ENCODE measurements at places on chromosomes 4 and X.

GRCh38 chr4:153439831-153440230 is 26.3 kb upstream of the TMEM131L start:
- no peak for DNase-seq

DNA sequence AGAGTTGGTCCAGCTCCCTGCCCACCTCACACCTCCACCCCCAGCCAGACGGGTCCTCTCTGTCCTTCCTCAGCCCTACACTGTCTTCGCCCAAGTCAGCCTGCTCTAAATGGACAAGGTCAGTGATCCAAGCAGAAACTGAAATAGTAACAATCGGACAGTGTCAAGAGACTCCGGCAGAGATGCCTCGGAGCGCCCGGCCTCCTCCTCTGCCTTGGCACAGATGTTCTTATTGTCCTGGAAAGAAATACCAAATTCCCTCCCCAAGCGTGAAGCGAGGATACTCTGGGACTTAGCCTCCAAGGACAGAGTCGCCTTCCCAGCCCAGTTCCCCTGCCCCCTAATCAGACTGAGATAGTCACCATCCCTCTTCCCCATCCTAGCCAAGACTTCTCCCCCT is 28.5 kb downstream of the UTP14A start:
- no peak for DNase-seq

- DNase-seq: no peak
These were observed 126.1 kb downstream of the GPC3 start for GRCh38 chrX:133859336-133859735.

DNA sequence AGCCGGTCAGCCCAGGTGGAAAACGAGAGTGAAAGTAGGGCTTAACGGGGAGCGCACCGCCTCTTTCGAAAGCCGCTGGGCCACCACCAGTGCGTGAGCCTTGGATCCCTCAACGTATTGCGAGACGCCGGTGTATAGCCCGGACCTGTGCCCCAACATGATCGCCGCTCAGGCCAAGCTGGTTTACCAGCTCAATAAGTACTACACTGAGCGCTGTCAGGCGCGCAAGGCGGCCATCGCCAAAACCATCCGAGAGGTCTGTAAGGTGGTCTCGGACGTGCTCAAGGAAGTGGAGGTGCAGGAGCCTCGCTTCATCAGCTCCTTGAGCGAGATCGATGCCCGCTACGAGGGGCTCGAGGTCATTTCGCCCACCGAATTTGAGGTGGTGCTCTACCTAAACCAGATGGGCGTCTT is 929 bp downstream of the MAB21L2 start:
- DNase-seq: no peak

DNA sequence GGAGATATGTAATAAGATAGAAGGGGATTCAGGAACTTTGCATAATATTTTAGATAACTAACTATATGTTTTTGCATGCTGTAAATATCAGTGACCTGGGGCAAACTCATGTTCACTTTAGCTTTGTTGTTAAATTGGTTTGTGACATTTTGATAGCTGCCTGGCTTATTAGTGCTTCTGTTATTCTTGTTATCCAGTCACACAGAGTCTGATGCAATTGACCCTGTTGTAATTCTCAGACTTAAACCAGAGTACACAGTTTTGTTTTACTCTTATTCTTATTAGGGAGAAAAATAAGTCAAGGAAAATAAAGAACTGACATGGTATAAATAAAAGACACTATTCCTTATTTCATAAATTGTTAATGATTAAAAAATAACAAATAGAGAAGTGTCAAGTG is 516.7 kb upstream of the SLIT2 start:
- no peak for DNase-seq

DNA sequence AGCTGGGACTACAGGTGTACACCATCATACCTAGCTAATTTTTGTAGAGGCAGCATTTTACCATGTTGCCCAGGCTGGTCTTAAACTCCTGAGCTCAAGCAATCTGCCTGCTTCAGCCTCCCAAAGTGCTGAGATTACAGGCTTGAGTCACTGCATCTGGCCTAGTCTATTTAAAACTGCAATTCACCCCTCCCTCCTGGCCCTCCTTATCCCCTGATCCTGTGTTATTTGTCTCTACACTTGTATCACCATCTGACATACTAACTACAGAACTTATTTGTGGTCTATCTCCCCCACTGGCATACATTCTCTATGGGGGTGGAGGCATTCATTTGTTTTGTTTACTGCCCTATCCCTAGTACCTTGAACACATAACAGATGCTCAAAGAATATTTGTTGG is 23.7 kb downstream of the CC2D2A start:
- no peak for DNase-seq

- DNase-seq: no peak
These were observed 733.4 kb upstream of the INTU start for GRCh38 chr4:126899331-126899801.
